ENCODE measurements at places on chromosomes 16 and 17.
A peak's percentile ranks its signal among the peaks of the same experiment; 100 is the strongest.

GRCh38 chr16:30839523-30840227 is 52.7 kb upstream of the ZNF629 start:
- DNase-seq, result no peak

GRCh38 chr17:56739776-56740175 is 93.9 kb downstream of the C17orf67 start:
- DNase-seq, result no peak

DNA sequence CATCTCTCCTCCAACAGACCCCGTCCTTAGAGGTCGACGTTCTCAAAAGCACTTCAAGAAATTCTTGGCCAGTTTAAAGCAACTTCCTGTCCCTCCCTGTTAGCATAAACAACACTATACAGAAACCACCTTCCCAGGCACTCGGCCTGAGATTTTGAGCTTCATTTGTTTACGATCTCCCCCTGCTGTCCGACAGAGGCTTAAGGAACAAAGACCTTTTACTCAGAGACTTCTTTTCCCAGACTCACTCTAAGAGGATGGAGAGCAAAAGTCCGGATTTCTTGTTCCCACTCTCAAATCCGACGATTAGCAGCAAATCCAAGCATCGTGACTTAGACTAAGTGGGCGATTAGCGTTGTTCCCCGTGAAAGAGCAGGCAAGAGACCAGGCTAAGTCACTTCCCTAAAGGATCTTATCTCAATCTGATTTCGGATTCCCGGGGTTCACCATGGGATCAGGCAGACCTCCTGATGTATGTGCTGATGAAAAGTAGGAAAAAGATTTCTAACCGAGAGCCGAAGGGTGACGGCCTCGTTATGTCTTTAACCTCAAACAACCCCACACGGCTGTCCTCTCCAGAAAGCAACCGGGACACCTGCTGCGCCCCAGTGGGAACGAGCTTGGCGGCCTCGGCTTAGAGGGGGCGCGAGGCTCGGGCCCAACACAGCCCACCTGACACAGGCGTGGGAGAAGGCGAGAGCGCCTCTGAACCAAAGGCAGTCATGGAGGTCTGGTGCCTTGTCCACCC is 598 bp downstream of the INPP5K start:
- DNase-seq, result peak; percentile 46

DNA sequence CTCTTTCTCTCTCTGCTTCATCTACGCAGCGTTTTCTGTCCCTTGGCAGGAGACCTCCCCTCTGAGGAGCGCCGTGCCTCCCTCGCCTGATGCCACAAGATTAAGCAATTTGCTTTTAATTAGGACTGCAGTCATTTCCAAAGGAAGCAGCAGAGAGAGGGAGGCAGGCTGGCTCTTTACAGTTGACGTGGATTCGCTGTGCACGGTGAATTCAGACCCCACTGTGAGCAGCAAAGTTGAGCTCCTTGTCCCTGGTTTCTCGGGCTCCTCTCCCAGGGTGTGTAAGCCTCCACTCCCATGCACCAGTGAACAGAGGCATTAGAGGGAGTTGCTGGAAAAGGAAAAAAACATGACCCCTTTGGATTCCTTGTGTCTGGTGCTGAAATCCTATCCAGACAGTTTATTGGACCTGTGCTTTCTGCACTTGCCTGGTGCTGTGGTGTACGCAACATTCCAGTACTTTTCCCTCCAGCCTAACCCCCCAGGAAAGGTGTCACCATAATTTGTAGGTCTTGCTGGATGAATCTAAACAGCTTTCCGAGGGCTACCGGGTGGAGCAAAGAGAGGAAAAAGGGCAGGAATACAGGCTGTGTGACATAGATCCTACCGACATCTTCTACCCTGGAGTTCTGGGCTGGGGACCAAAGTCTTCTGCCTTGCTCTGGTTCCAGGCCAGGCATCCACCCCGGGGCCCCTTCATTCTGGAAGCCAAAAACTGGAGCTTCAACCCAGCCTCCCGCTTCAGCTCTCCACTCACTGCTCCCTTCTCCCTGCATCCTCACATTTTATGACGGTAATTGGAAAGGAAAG is 171.0 kb downstream of the MAF start:
- DNase-seq, result no peak

DNA sequence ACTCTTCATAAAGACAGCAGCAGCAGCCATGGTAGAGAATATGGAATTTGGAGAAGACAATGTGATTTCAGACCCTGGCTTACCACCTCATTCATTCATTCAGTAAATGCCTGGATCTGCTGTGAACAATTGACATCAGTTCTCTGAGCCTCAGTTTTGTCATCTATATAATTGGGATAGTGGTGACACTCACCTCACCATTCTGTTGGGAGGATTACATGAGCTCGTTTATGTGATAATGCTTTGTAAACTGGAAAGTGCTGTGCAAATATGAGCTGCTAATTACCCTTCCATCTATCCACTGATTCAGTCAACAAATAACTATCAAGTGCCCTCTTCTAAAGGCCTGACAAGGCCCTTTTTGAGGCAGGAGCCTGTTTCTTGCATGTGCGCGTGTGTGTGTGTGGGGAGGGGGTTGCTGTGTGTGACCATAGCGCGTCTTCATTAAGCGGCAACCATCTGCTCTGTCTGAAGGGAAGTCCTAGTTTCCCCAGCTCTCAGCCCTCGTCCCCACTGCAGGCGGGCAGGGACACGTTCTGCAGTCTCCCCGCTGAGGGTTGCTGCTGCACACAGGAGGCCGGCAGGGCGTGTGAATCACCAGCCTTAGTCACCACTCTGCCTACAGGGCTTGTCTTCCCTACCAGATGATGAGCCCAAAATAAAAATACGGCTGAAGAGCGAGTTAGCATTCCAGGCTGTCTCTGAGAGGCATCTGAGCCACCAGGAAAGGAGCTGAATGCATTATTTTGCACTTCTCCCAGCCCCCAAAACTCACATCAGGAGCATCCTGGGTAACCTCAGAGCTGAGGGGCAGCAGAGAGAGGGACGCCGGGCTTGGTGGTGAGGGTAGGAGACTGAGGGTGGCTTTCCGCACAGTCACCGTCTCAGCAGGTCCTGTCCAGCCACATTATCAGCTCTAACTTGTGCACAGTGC is 19.9 kb downstream of the ARL4D start:
- no peak for DNase-seq

DNA sequence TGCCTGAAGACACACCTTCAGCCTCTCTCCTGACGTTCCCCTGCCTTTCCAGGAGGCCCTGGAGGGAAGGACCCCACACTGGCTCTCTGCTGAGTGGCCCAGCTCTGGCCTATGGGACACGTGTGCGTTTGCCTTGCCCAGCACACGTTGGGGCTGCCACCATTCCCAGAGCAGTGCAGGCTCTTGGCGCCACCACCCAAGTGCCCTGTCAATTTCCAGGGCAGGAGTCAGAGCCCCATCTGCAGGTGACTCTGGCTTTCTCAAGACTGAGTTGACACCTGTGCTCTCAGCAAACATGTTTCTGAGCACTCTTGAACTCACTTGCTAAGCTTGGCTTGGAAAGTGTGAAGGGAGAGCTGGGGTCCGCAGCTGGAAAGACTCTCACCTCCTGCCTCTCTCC is 4.7 kb upstream of the IRF8 start:
- DNase-seq, result no peak

- no peak for DNase-seq
Observed at GRCh38 chr17:57578608-57579225, 166.4 kb downstream of the CCDC182 start.

GRCh38 chr17:71232801-71233559 is 887.8 kb upstream of the SOX9 start:
- DNase-seq, result no peak

GRCh38 chr16:57562669-57563486 is 20.4 kb downstream of the ADGRG5 start:
- DNase-seq, result no peak

DNA sequence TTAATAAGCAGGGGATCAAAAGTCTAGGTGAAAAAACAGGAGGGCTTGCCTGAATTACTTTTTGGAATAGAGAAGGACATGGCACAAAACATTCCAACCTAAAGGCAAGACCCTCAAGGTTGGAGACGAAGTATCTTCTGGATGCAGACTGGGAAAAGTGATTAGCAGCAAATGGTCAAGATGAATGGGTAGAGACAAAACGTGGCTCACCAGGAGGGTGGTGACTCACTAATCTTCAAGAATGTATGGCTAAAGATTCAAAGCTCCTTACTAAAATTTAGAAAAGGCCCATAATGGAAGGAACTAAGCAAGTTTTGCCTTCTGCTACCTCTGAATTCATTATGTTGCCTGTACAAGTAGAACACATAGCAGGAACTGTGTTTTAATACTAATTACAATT is 469.5 kb upstream of the RBFOX1 start:
- DNase-seq, result no peak

- DNase-seq, result no peak
Observed at GRCh38 chr17:37816950-37817349, 72.1 kb upstream of the HNF1B start.

DNA sequence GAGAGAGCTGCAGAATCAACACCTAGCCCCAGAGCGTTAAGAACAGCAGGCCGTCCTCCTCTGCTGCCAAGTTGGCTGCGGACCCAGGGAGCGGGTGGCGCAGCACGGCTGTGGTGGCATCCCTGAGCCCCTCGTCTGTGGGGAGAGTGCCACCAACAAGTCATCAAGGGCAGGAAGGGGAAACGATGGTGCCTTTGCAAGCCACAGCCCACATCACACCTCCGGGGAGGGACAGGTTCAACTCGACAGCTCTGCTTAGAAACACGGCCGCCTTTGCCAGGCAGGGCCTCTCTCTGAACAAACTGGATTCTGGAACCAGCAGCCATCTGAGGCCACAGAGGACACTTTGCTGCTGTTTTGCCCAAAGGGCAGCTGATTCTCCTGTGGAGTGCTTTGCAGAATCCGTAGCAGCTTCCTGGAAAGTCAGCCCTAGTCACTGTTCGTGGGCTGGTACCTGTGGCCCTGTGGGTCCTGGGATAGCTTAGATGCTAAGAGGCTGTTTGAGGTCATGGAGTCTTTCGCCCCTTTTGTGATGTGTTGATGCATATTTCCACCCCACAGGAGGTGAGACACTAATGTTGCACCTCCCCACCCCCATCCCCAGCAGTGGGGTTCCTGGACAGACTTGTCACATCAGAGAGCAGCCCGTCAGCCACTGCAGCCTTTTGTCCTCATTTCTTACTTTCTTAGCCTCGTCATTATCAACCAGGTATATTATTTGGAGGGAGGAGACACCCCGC is 270.6 kb downstream of the CPPED1 start:
- peak; percentile 62 for DNase-seq

DNA sequence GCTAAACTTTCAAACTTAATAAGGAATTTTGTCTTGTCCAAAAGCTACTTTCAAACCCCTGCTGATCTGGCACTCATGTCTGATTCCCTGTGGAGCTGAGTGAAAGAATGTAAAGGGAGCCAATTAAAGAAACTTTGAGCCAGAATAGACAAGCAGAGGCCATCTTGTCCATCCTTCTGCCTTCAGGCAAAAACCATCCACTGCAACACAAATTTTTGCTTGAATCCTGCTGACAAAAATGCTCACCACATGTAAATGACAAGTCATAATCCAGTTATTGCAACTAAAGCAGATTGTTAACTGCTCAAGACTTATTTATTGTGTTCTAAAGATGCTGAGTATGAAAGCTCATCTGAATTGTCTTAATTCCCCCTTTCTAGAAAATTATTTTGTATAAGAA is 124.0 kb upstream of the HLF start:
- DNase-seq, result no peak

DNA sequence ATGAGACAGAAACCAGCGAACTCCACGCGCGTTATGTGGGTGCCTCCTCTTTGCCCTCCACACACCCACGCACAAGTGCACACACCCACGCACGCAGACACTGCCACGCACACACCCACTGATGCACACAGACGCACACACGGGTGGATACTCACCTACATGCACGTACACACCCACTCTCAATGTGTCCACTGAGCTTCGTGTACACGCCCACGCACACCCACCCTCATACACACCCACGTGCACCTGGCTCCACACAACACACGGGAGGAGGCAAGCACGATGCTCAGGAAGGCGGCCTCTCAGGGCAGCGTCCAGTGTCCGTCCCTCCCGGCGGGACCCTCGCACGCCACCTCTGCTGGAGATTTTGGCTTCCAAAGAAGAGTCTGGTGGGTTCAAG is 4.2 kb downstream of the RFNG start:
- DNase-seq, result no peak

DNA sequence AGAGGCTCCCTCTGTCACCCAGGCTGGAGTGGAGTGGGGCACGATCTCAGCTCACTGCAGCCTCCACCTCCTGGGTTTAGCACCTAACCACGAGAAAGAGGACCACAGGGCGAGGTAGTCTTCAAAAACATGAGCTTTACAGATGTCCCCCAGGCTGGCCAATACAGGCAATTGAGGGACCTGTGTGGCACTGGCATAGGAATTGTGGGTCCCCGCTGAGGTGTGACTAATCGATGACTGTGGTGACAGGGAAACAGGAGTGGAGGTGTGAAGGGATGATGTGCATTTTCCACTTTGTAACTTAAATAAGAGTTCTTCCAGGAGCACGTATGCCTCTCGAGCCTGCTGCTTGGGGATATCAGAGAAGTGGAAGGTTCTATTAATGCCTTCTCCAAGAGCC is 12.6 kb upstream of the ARHGAP17 start:
- no peak for DNase-seq

GRCh38 chr16:46673320-46674013 is 15.5 kb downstream of the VPS35 start:
- peak; percentile 41 for DNase-seq

DNA sequence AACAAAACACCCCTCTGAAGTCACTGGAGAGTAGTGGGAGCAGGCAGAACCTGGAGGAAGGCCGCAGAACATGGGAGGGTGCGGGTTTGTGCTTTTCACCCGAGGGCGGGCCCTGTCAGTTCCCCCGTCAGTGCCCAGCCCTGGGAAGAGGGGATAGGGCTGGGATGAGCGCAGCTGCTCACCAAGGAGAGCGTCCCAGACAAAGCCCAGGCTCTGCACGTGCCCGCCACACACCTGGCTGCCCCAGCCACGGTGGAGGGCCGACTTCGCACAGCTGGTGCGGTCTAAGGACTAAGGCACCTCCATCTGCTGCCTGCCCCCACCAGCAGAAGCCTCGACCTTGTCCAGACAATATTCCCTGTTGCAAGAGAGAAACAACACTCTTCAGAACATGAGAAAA is 39.5 kb downstream of the ZCCHC14 start:
- no peak for DNase-seq

GRCh38 chr17:49315551-49316257 is 46.3 kb downstream of the ZNF652 start:
- DNase-seq, result peak; percentile 71

- DNase-seq, result peak; percentile 25
Observed at GRCh38 chr17:29138971-29139691, 41.1 kb downstream of the MYO18A start.

GRCh38 chr17:7435676-7436555 is 681 bp downstream of the TMEM102 start:
- DNase-seq, result peak; percentile 75

DNA sequence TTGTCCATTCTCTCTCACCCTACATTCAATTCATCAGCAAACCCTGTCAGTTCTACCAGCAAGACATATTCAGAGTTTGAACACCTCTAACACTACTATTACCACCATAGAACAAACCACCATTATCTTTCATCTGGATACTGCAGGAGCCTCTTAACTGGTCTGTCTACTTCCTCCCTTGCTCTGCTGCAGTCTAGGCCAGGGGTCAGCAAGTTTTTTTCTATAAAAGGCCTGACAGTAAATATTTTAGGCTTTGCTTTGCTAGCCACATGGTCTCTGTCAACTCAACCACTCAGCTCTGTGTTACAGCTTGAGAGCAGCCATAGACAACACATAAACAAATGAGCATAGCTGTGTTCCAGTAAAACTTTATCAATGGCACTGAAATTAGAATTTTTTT is 13.8 kb downstream of the KCTD19 start:
- DNase-seq, result no peak
